ENCODE measurements at places on chromosomes 7 and 10.
A peak's percentile ranks its signal among the peaks of the same experiment; 100 is the strongest.

GRCh38 chr7:91852263-91852741 is 28.2 kb downstream of the MTERF1 start:
- DNase-seq = peak; percentile 64

DNA sequence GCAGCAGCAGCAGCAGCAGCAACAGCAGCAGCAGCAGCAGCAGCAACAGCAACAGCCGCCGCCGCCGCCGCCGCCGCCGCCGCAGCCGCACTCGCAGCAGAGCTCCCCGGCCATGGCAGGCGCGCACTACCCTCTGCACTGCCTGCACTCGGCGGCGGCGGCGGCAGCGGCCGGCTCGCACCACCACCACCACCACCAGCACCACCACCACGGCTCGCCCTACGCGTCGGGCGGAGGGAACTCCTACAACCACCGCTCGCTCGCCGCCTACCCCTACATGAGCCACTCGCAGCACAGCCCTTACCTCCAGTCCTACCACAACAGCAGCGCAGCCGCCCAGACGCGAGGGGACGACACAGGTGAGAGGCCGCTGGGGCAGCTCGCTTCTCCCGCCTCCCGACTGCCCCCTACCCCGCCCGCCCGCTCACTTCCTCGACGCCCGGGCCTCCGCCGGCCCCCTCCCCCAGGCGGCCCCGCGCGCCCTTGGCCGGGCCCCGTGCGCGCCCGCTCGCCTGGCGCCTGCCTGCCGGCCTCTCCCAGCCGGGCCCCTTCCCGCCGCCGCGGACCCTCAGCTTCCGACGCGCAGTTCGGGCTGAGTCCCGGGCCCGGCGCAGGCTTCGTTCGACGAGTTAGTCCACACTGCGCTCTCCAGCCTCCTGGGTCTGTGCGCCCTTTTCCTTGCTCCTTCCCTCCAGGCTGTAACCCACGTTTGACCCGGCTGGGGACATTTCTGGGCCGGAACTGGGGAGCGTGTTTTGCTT is 882 bp downstream of the DLX6 start:
- DNase-seq = no peak

DNA sequence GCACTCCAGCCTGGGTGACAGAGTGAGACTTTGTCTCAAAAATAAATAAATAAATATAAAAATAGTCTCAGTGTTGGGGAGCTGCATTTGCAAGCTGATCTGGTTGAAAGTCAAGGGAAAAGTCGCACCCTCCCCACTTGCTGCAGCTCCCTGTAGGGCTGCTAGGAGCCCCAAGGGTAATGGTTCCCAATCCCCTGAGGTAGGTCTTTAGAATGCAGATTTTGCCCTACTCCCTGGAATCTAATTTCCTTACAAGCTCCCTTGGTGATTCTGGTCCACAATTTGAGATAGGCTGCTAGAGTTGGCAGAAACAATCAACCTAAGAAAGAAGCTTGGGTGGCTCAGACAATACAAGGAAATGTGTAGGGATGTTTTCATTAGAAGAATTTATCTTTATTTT is 232.5 kb upstream of the YAE1 start:
- no peak for DNase-seq

DNA sequence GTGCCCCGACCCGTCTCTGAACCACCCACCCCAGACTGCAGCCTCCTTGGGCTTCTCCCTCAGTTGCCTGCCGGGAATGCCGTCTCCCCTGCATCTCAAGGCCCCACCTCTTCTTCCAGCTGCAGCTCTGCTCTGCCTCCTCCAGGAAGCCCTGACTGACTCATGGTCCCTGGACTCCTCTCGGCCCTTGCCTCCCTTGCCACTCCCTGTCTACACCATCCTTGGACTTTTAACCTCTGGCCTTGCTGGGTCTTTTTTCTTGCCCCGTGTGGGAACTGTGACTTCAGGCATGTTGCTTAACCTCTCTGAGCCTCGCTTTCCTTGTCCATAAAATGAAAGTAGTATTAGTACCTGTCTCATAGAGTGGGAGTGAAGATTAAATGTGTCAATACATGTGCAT is 56.3 kb downstream of the C10orf105 start:
- DNase-seq = no peak

GRCh38 chr7:36408589-36408988 is 18.9 kb downstream of the ANLN start:
- DNase-seq = peak; percentile 36

DNA sequence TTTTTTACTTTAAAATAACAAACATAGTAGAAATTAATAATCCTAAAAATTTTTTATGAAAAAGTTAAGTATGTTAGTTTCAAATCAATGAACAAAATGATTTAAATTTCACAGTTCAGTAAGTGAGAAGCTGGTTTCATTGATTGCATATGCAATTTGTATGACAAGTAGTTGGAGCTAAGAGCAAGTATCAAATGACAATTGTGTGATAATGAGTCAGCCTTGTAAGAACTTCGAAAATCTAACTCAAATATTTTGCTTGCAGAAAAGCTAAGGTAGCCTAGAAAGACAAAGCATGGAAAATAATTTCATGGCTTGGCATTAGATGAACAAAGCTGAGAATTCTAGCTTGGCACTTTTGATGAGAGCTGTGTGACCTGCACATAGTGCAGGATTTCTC is 111.5 kb downstream of the HDAC9 start:
- peak; percentile 58 for DNase-seq

GRCh38 chr7:123260428-123260960 is 60.7 kb upstream of the SLC13A1 start:
- no peak for DNase-seq

DNA sequence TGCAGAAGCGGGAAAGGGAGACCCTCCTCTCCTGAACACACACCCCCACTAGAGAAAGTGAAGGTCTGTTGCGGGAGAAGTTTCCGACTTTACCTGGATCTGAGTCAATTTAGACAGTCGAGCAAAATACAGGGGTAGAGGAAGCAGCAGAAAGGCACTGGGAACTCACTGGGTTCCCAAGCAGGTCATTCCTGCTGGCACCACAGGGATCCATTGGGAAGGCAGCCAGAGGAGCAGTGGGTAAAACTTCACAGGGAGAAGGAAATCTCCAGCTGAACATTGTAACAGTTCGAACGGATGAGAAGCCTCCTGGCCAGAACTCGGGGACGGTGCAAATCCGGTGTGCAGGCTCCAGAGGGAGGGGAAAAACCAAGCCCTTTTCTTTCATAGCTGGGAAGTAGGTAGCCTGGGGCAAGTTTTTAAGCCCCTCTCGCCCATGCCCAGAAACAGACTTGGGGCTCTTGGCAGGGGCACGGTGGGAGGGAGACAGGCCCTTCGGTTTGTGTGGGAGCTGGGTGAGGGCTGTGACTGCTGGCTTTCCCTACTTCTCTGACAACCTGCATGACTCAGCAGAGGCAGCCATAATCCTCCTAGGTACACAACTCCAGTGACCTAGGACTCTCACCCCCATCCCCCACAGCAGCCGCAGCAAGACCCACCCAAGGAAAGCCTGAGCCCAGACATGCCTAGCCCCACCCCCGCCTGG is 51.9 kb downstream of the DDC start:
- DNase-seq = no peak

DNA sequence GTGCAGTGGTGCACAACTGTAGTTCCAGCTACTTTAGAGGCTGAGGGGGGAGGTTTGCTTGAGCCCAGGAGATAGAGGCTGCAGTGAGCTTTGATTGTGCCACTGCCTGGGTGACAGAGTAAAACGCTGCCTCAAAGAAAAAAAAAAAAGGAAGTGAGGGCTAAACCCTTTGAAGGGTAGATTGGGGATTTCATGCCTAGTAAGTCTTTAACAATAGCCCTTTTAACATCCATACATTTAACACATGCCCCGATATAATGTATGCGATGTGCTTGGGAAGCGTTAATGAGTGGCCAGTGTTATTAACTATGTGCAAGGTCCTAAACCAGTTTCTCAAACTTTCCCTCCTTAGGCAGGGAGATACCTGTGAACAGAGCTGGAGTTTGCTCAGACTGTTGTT is 229.2 kb upstream of the HPS1 start:
- no peak for DNase-seq
